Mesenchymal stem cell (in vitro differentiated cells and primary cell): ENCODE measurements at places on chromosomes 7 and 10.

DNA sequence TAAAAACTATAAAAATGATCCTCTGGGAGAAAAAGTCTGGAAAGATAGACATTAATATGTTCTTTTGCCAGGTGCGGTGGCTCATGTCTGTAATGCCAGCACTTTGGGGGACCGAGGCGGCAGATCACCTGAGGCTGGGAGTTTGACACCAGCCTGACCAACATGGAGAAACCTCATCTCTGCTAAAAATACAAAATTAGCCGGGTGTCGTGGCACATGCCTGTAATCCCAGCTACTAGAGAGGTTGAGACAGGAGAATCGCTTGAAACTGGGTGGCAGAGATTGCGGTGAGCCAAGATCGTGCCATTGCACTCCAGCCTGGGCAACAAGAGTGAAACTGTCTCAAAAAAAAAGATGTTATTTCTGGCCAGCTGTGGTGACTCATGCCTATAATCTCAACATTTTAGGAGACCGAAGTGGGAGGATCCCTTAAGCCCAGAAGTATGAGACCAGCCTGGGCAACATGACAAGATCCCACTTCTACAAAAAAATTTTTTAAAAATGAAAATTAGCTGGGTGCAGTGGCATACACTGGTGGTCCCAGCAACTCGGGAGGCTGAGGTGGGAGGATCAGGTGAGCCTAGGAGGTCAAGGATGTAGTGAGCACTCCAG, 101.9 kb upstream of the LRRN3 start:
- no peak for DNase-seq
- H3K4me1 ChIP-seq: no peaks in the 10 kb centered on the region
- no peaks in the 10 kb centered on the region for H3K27me3 ChIP-seq
- no peaks in the 10 kb centered on the region for H3K36me3 ChIP-seq

GRCh38 chr7:116573541-116573940, 48.7 kb downstream of the CAV1 start:
- no peak overlapping the region for H3K27ac ChIP-seq
- H3K4me1 ChIP-seq: peaks cover 5% of the 10 kb centered on the region
- no peak overlapping the region for H3K4me3 ChIP-seq
- no peak for DNase-seq
- H3K27me3 ChIP-seq: no peaks in the 10 kb centered on the region

DNA sequence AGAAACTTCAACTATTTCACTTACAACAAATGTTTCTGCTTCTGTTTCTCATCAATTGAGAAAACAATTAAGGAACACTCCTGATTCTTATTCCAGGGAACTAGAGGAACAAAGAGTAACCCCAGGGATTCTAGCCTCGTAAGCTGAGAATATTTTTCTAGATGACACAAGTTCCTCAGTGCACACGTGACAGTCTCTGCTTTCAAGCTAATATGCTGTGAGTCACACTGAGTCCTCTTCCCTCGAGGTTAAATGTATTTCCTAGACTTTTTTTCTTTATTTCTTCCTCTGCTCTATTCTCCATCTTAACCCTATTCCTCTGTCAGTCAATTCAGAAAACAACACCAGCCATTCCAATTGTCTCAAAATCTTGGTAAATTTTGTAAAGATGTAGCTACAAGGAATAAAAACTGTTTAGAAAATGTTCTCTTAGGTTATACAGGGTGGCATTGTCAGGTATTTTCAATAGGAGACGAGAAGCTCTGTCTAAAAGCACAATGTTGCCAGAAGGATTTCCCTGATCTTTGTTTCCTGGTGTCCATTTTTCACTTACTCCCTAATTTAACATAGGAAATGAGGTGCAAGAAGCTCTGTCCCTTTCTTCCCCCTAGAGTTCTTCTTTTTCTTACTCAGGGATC, 5.8 kb upstream of the C1GALT1 start:
- H3K36me3 ChIP-seq: no peaks in the 10 kb centered on the region
- H3K4me1 ChIP-seq: peaks cover 2% of the 10 kb centered on the region
- peak overlapping the region; percentile 99 for H3K27ac ChIP-seq
- DNase-seq: peak; percentile 85
- H3K4me3 ChIP-seq: no peak overlapping the region
- no peaks in the 10 kb centered on the region for H3K27me3 ChIP-seq

DNA sequence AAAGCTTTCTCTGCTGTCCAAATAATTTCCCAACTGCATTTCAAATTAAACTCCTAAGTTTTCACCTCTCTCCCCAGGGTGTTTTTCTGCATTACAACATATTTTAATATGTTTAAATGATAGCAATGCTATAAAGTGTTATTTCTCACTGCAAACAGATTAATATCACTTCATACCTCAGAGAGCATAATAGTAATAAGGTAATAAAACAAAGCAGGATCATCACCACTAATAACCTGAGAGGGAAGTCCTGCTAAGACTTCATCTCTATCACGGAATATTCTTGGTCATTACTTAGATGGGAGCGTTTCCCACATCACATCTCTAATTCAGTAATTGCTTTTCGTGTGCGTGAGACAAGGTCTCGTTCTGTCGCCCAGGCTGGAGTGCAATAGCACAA, 168.8 kb downstream of the PARD3 start:
- no peak overlapping the region for H3K27ac ChIP-seq
- DNase-seq: no peak
- H3K4me1 ChIP-seq: peaks cover 28% of the 10 kb centered on the region
- H3K27me3 ChIP-seq: no peaks in the 10 kb centered on the region
- no peak overlapping the region for H3K4me3 ChIP-seq

GRCh38 chr7:44046321-44047061, 2.0 kb downstream of the DBNL start:
- no peaks in the 10 kb centered on the region for H3K27me3 ChIP-seq
- H3K36me3 ChIP-seq: peaks cover 37% of the 10 kb centered on the region
- no peak overlapping the region for H3K27ac ChIP-seq
- H3K4me1 ChIP-seq: peaks cover 14% of the 10 kb centered on the region
- no peak for DNase-seq

GRCh38 chr7:151699147-151699927, 177.6 kb downstream of the PRKAG2 start:
- DNase-seq: peak; percentile 92
- H3K4me1 ChIP-seq: peaks cover 54% of the 10 kb centered on the region
- no peaks in the 10 kb centered on the region for H3K36me3 ChIP-seq
- H3K4me3 ChIP-seq: no peak overlapping the region
- H3K27ac ChIP-seq: peak overlapping the region; percentile 92

DNA sequence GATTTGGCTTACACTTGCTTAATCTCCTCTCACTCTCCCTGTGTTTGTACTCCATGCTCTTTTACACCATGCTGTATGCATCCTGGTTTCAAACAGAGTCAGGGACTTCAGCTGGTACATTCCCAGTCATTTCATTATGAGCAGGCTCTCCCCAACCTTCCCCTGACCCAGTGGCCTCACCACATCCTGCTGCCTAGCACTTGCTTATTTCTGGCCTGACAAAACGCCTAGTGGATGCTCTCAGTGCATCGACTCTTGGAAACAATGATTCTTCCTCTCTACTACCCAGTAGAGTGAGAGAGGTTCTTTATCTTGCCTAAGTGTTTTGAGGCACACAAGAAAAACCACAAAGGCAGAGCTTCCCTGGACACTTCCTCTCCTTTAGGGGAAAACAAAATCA, 63.4 kb downstream of the CAV1 start:
- H3K27me3 ChIP-seq: no peaks in the 10 kb centered on the region
- no peak overlapping the region for H3K4me3 ChIP-seq
- peak overlapping the region; percentile 58 for H3K27ac ChIP-seq
- H3K4me1 ChIP-seq: peaks cover 7% of the 10 kb centered on the region
- H3K36me3 ChIP-seq: no peaks in the 10 kb centered on the region

DNA sequence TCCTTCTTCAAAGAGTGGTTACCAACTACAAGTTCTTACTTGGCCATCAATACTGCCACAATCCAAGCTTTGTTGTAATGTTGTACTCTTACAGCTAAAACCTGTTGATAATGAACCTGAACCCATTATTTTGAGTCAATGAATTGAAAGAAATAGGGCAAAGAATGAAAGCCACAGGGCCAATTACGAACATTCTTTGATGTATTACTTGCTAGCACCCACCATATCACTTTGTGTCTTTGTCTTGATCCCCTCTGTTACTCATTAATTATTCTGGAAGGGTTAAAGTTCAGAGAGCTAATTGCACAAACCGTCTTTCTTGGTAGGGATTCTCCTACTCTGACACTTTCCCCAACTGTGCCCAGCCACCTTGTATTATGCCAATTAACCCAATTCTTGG, 53.2 kb upstream of the TFEC start:
- no peaks in the 10 kb centered on the region for H3K27me3 ChIP-seq
- DNase-seq: no peak
- H3K27ac ChIP-seq: no peak overlapping the region
- H3K4me1 ChIP-seq: no peaks in the 10 kb centered on the region

GRCh38 chr7:83870515-83870914, 221.6 kb upstream of the SEMA3E start:
- no peaks in the 10 kb centered on the region for H3K27me3 ChIP-seq
- no peaks in the 10 kb centered on the region for H3K36me3 ChIP-seq
- no peak for DNase-seq
- no peak overlapping the region for H3K4me3 ChIP-seq
- no peak overlapping the region for H3K27ac ChIP-seq

GRCh38 chr7:92766461-92767003, 69.8 kb downstream of the CDK6 start:
- DNase-seq: peak; percentile 77
- H3K36me3 ChIP-seq: peaks cover 3% of the 10 kb centered on the region
- H3K4me1 ChIP-seq: peaks cover 6% of the 10 kb centered on the region
- H3K4me3 ChIP-seq: no peak overlapping the region

DNA sequence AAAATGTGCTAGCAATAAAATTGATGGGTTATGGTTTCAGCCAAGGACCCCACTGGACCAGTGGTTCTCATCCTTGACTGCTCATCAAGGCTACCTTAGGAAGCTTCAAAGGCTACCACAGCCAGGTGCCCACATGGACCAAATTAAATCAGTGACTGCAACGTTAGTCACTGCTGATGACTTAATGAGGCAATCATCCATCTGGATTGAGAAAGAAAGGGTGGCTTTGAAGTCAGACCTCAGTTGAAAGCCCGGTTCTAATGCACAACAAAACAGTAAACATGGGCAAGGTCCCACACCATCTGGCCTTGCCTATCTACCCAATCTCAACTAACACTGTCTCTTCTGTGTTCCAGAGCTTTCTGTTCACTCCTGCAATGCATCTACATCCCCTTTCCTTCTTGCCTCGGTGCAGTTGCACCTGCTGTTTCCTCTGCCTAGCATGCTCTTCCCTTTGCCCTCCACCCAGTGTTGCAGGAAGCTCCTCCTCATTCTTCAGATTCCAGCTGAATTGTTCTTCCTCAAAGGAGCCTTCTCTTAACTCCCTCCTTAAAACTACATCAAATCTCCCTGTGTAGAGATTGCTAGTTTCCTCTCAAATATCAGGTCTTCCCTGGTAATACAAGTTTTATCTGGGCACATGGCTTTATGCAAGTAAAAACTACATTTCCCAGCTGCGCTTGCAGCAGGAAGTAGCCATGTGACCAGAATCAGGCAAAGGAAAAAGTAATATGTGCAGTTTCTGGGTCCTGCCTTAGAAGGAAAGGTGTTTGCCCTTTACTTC, 10.3 kb upstream of the KCNK18 start:
- H3K4me1 ChIP-seq: no peaks in the 10 kb centered on the region
- H3K36me3 ChIP-seq: no peaks in the 10 kb centered on the region
- peaks cover 17% of the 10 kb centered on the region for H3K27me3 ChIP-seq
- H3K27ac ChIP-seq: no peak overlapping the region
- DNase-seq: no peak

- H3K36me3 ChIP-seq: peaks cover 61% of the 10 kb centered on the region
- peaks cover 2% of the 10 kb centered on the region for H3K4me1 ChIP-seq
- no peaks in the 10 kb centered on the region for H3K27me3 ChIP-seq
- H3K27ac ChIP-seq: no peak overlapping the region
- no peak overlapping the region for H3K4me3 ChIP-seq
- DNase-seq: no peak
Measured at GRCh38 chr10:132774181-132774901, 11.6 kb downstream of the NKX6-2 start.

- no peak overlapping the region for H3K27ac ChIP-seq
- H3K4me1 ChIP-seq: no peaks in the 10 kb centered on the region
- no peaks in the 10 kb centered on the region for H3K36me3 ChIP-seq
- no peak overlapping the region for H3K4me3 ChIP-seq
Measured at GRCh38 chr10:120575411-120575810, 118.4 kb downstream of the PLPP4 start.

- no peak for DNase-seq
- H3K4me3 ChIP-seq: no peak overlapping the region
- peaks cover 22% of the 10 kb centered on the region for H3K4me1 ChIP-seq
- peaks cover 12% of the 10 kb centered on the region for H3K27me3 ChIP-seq
Measured at GRCh38 chr7:151449990-151450389, 10.0 kb upstream of the CRYGN start.

DNA sequence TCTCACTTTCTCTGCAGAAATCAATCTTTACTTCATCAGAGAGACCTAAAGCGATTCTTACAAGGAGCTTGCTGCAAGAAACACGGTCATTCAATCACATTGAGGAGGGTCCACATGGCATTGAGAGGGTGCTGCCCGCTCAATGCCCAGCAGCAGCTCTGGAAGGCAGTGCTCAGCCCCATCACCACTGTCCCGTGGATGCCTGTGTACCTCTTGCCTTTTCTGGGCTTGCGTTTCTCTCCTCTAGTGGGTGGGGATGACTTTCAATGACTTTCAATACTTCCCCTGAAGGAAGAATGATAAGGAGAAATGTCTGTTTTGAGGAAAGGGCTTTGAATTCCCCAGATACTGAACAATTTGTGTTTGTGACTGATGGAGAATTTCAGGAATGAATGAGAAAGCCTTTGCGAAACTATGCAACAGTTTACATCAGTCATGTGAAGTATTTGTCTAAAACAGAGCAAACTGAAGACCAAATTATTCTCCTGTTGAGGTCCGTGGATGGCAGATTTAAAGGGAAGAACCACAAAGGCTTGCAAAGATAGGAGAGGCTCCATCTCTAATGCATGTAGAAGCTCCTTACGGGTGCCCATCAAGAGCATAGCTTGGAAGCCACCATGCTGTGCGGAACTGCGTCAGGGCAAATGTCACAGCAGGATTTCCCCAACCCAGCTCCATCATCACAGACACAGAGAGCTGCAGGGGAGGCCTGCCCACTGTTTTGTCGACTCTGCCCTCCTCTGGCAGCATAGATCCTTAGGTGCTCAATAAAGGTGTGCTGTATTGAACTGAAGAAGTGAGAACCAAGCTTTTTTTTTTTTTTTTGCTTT, 6.6 kb upstream of the ZNF22 start:
- peaks cover 21% of the 10 kb centered on the region for H3K4me1 ChIP-seq
- H3K27ac ChIP-seq: peak overlapping the region; percentile 1
- peak; percentile 37 for DNase-seq
- peaks cover 10% of the 10 kb centered on the region for H3K36me3 ChIP-seq
- H3K27me3 ChIP-seq: no peaks in the 10 kb centered on the region

GRCh38 chr10:95246582-95247051, 44.2 kb downstream of the PDLIM1 start:
- H3K27ac ChIP-seq: peak overlapping the region; percentile 80
- peak; percentile 83 for DNase-seq
- no peaks in the 10 kb centered on the region for H3K36me3 ChIP-seq

GRCh38 chr7:72538856-72539255, 126.7 kb upstream of the CALN1 start:
- no peak overlapping the region for H3K27ac ChIP-seq
- no peaks in the 10 kb centered on the region for H3K27me3 ChIP-seq
- no peaks in the 10 kb centered on the region for H3K4me1 ChIP-seq
- H3K4me3 ChIP-seq: no peak overlapping the region
- H3K36me3 ChIP-seq: no peaks in the 10 kb centered on the region
